ENCODE measurements at places on chromosomes 4 and X. TPM values are rescaled to one million over a fixed set of nuclear protein-coding genes. Genes with fewer than 3 reads are reported as not detected.
A peak's percentile ranks its signal among the peaks of the same experiment; 100 is the strongest.

The NXF2B gene
- polyA plus RNA-seq, result 0.81 TPM

The SEC24B gene
- polyA plus RNA-seq, result 43.7 TPM

The ADGRL3 gene
- 24.3 TPM for polyA plus RNA-seq

The ZNF141 gene
- polyA plus RNA-seq, result 23.7 TPM

- no peak for DNase-seq
These were observed 66.6 kb downstream of the BANK1 start for GRCh38 chr4:101857176-101857575.

- no peak for DNase-seq
These were observed 81.3 kb upstream of the TRPC5 start for GRCh38 chrX:112163906-112164305.

DNA sequence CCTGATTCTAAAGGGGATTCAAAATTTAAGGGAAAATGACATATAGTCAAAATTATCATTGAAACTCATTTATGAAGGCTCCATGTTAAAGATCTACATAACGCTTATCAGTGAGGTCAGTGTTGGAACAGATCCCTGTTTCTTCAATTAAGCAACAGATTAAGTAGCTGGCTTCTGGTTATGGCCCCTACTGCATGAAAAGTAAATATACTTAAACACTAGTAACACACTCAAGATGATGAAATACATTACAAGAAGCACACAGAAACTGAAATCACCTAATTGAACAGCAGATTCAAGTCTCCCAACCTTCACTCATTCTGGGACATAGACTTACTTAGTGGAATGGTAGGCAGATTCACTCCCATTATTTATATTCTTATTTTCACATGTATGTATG lies 51.6 kb upstream of the SLC16A2 start:
- DNase-seq, result no peak

- DNase-seq, result no peak
These were observed 25.9 kb downstream of the OFD1 start for GRCh38 chrX:13760426-13760825.

GRCh38 chr4:155546451-155546850 lies 120.2 kb upstream of the GUCY1A1 start:
- DNase-seq, result no peak

DNA sequence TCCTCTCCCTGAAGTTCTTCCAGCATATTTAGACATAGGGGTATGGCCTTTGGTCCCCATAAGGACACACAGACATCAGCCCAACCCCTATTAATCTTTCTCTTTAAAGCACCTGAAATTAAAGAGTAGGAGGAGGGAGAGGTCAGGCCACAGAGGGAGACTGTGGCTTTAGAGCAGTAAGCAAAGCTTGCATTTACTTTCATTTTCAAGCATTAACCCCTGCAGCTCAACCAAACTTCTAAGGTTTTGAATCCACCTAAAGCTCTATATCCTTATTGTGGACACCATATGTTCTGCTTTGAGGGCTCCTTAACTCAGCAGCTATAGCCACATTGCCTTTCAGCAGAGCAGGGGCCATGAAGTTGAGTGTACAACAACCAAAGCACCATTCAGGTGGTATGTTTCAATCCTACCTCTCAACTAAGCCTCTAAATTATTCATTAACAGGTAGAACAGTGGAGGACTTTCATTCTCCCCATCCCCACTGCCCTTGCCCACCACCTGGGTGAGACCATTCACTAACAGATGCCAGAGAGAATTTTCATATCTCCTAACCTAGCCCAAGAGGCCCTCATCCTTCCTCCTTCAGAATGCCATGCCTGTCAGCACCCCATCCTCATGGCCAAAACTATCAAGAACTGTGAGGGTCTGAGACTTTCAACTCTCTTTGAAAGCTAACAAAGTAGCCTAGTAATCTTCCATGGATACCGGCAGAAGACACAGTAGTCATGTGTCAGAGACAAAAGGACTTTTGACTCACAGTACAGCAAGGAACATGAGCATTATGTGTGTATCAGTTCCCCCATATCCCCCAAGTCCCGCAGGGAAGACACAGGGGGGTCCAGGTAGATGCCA lies 20.8 kb downstream of the LIN54 start:
- DNase-seq, result no peak

GRCh38 chr4:144336633-144337032 lies 196.1 kb upstream of the GYPA start:
- no peak for DNase-seq

DNA sequence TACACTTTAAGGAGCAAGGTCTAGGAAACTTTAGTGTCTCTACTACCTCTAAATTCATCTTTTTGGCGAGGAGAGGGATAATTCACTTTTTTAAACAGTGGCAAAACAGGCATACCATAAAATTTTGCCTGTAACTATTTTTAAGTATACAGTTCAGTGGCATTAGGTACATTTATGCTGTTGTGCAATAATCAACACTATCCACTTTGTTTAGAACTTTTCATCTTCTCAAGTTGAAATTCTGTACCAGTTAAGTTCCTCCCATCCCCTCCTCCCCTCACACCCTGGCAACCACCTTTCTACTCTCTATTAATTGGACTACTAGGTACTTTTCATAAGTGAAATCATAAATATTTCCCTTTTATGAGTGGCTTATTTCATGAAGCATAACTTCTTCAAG lies 31.4 kb downstream of the NUP54 start:
- DNase-seq, result no peak

DNA sequence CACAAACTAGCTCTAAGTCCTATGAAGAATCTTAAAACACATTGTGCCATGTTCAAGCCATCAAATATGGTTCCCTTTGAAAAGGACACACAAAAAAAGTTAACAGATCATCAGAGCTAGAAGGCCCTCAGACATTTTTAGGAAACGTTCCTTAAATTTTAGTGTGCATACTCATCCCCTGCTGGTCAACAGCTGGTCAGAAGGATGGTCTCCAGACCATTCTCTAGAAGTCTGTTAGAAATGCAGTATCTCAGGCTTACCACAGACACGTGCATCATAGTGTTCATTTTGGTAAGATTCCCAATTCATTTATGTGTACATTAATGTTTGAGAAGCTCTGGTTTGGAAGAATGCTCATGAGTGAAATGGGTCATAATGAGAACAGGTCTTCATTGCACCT lies 523.1 kb downstream of the INPP4B start:
- DNase-seq, result no peak

- DNase-seq, result peak; percentile 35
These were observed 203.1 kb downstream of the BCOR start for GRCh38 chrX:39894683-39895082.

Data from renal pelvis (tissue), 12 donors.